ENCODE measurements at places on chromosomes 2 and 18. TPM values are rescaled to one million over a fixed set of nuclear protein-coding genes. Genes with fewer than 3 reads are reported as not detected.

Gene DSC3
- total RNA-seq: 275 TPM

Gene BMP10
- not detected for total RNA-seq

Gene APCDD1
- 33.6 TPM for total RNA-seq

Gene NT5DC4
- not detected for total RNA-seq

Gene CHRNG
- not detected for total RNA-seq

Gene FASTKD2
- 34.0 TPM for total RNA-seq

Gene CAPN14
- total RNA-seq: 130 TPM

Gene FHL2
- total RNA-seq: 46.1 TPM

Gene SCN3A
- total RNA-seq: 0.32 TPM

Gene NHEJ1
- total RNA-seq: 6.3 TPM

Gene RANBP2
- 56.4 TPM for total RNA-seq

Gene GKN2
- not detected for total RNA-seq

Gene VWA3B
- total RNA-seq: not detected

Gene LMAN2L
- 12.6 TPM for total RNA-seq

Gene KIF5C
- total RNA-seq: 2.3 TPM

Gene PIEZO2
- total RNA-seq: 7.4 TPM

Gene GYPC
- 4.8 TPM for total RNA-seq

Gene ANKRD30B
- not detected for total RNA-seq
